ENCODE measurements at places on chromosomes 16 and 17.

GRCh38 chr17:49214676-49215360 lies 4.3 kb downstream of the ABI3 start:
- DNase-seq, result no peak

GRCh38 chr16:64589836-64590235 lies 532.0 kb downstream of the CDH11 start:
- DNase-seq, result no peak

DNA sequence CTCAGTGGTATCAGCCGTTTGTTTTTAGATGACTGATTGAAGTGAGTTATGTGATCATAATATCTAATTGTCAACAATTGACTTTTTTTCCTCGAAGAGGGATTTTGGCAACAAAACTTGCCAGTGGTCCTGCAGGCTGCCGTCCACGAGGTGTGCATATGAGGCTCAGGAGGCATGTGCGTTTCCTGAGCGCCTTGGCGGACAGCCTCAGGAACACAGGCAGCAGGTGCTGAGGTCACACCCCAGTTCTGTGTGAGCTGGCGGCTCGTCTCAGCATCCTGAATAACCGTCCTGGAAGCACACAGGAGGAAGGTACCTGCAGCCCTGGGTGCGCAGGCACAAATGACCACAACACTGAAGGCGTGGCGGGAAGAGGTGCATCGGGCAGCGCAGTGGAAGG lies 11.7 kb downstream of the SPG7 start:
- DNase-seq, result no peak

DNA sequence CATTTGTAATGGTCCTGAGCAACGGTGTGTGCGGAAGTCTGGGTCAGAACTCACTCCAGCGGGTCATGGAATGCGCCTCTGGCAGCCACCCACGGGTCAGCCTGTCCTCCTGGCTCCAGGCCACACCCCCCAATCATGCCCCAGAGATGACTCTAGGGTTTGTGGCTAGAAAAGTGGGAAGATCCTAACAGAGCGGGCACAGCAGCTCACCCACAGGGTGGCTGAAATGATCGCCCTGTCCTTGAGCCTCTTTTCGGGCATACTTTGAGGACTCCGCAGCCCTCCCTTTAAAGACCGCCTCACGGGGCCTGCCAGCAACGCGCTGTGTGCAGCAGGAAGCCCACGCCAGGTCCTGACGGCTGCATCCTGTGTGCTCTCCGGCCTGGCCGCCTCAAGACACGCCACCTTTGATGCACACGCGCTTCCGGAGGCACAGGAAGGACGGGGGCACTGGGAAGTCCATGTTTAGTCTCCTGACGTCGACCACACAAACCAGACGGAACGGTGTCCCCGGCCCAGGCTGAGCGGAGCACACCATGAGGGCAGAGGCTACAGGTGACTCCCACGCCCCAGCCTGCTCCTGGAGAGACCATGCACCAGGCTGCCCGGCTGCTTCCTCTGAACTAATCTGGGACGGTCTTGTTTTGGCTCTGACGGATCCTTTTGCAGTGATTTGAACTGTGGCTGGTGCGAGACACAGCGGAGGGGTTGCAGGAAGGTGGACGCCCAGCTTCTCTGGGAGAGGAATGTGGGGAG lies 92.9 kb downstream of the TBC1D16 start:
- no peak for DNase-seq

GRCh38 chr16:85902366-85903155 lies 3.6 kb downstream of the IRF8 start:
- DNase-seq, result no peak
